ENCODE measurements at places on chromosomes 11 and 22.
A peak's percentile ranks its signal among the peaks of the same experiment; 100 is the strongest.

GRCh38 chr11:62344210-62344609, 7.0 kb downstream of the ASRGL1 start:
- no peak for DNase-seq

DNA sequence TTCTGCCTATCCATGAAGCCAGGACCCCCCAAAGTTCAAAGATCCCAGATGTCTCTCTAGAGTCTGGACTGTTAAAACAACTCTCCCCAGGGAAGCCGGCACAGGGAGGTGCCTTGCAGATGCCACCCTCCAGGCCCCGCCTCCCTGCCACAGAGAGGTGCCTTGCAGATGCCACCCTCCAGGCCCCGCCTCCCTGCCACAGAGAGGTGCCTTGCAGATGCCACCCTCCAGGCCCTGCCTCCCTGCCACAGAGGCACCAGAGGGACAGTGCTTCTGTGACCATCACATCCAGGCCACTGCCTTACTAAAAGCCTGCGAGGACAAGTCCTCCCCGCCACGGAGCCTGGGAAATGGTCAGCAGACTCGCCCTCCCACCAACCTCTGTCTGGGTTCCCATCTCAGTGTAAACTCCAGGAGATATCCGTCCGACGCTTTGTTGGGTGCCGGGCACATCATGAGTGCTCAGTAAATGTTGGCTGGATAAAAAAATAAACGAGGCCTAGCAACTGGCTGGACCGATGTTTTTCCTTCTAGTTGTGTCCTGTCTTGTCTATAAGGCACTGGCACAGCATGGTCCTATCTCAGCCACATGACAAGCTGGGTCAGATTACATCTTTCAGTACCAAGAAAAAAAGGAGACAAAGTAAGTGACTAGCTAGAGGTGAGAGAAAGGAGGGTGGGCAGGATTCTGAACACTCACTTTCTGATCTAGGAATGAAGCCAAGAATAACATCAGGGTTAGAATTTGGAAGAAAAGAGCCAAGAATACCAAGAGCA, 91.2 kb upstream of the CSNK2A3 start:
- DNase-seq, result no peak

GRCh38 chr11:79809487-79809886, 368.7 kb upstream of the TENM4 start:
- peak; percentile 61 for DNase-seq

GRCh38 chr11:125423247-125423849, 72.7 kb downstream of the FEZ1 start:
- no peak for DNase-seq

- no peak for DNase-seq
These were observed 568 bp downstream of the SCUBE1 start for GRCh38 chr22:43342347-43343261.

- DNase-seq, result no peak
These were observed 1718.4 kb downstream of the LRRC4C start for GRCh38 chr11:39741066-39741465.

- no peak for DNase-seq
These were observed 151.7 kb downstream of the SPON1 start for GRCh38 chr11:14114269-14114668.

DNA sequence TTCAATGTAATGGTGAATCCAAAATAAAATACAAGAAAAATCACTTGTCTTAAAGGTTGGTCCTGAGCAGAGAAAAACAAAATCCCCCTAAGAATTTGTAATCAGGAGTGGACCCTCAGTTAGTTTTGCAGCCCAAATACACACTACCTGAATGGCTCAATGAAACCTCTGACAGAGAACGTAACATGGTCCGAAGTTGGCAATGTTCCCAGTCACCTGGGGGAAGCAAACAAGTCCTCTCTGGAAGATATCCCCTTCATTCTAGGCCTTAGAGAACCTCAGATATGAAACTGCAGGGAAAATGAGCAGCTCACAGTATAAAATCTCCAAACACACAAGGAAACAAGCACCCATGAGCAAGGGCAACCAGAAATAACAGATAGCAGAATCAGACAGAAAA, 58.2 kb downstream of the MORC2 start:
- no peak for DNase-seq

DNA sequence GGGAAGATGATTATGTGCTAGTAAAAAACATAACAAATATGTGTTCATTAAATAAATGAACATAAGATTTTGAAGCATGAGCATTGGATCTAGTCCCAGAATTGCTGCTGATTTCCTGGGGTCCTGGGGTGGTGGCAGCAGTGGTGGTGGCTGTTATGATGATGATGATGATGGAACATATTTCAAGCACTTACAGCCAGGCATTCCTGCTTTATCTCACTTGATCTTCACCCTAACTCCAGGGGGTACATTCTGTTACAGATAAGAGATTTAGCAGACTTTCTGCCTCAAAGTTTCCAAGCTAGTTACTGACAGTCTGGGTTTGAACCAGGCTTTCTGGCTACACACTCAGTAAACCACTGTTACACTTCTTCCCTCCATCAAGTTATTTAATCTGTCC, 5.2 kb downstream of the TRAPPC4 start:
- no peak for DNase-seq

GRCh38 chr22:48440176-48440575, 1387.5 kb downstream of the BRD1 start:
- no peak for DNase-seq

GRCh38 chr11:128226106-128226716, 361.1 kb downstream of the ETS1 start:
- DNase-seq, result no peak

GRCh38 chr11:114399490-114400215, 658 bp downstream of the C11orf71 start:
- DNase-seq, result no peak

- DNase-seq, result no peak
These were observed 123.6 kb upstream of the BID start for GRCh38 chr22:17897858-17898257.

- no peak for DNase-seq
These were observed 586.4 kb downstream of the BRD1 start for GRCh38 chr22:49241174-49241851.

DNA sequence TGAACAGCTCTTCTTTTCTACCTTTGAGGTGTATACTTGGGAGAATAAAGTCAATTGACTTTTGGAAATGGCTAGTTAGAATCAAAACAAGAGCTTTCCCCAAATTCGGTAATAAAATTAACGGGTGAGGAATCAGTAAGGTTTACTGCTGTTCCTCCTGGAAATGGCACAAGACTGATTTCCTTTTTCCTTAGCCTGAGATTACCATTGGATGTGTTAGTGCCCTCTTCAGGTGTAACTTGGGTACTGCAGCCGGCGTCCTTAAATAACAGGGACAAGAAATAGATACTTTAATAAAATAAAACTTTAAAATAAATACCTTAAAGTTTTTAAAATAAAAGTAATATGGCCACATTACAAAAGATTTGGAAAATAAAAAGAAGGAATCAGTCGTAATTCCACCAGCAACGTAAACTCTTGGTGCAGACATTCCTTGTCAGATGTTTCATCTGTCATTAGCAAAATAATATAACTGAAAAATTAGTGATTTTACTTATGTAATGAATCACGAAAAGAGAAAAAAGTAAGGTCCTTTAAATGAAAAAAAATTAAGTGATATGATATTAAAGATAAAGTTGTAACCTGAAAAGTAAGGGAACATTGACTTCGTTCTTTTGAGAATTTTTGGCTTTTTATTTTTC, 29.7 kb downstream of the ZFTA start:
- DNase-seq, result peak; percentile 46

GRCh38 chr11:32706985-32707741, 87.3 kb downstream of the CCDC73 start:
- no peak for DNase-seq

DNA sequence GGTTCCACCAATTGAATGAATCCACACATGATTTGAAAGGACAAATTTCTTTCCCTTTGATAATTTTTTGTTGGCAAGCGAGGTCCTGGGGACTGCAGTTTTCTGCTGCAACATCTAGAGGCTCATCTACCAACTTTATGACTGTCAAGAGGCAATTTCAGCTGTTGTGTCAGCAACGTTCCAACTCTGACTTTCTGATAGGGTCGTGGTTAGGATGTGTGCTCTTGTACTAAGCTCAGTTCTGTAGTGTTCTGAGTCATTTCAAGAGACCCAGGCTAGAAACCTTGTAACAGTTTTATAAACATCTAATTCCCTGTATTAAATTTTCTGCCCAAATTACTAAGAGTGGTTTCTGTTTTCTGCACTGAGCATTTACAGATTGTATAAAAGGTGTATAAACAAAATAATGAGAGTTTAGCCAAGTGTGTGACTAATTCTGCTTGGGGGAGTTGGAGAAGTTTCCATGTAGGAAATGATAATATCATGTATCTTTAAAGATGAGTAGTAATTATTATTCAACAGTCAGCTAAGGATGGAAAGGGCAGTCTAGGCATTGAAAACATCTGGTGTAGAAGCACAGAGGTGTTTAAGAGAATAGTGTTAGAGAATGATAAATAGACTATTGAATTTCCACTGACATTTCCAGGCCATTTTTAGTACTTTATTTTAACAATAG, 72.2 kb downstream of the RBMXL2 start:
- DNase-seq, result no peak

- no peak for DNase-seq
These were observed 234.8 kb downstream of the GRIK4 start for GRCh38 chr11:120746376-120746775.

DNA sequence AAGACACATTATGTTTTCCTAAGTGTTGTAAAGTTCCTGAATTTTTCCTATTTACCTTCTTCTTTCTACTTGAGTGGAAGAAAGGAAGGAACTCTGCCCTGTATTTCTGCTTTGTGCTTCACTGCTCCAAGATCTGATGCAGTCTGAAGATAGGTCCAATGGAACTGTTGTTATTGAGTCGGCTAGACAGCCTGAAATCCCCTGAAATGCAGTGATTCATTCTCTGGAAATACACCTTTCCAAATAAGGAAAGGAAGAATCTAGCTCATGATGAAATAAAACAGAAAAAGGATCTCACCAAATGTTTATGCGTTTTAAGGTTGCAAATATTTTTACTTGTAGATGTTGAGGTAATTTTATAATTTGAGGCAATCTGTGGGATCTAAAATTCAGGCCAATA, 322.8 kb downstream of the GUCY1A2 start:
- no peak for DNase-seq

DNA sequence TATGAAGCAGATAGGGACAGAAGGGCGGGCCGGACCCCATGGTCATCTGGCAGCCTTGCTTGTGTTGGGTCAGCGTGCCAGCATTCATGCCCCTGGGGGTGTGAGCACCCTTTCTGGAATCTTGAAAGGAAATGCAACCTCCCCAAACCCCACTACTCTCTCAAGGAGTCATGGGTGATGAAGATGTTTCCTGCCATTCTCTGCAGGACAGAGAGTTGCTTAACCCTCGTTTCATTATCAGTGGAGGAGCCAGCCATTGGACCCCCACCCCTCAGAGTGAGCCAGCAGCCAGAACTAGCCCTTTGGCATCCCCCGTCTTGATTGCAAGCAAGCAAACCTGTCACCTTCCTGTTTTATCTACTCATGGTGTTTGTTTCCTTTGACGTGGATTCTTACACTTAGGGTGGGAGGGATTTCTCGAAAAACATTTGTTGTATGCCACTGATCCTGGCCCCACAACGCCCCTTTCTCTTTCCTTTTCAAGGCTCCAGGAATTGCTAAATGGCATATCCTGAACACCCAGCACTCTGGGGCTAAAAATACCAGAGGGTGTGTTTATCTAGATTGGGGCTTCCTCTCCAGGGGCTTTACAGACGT, 258.3 kb downstream of the ETS1 start:
- DNase-seq, result no peak

DNA sequence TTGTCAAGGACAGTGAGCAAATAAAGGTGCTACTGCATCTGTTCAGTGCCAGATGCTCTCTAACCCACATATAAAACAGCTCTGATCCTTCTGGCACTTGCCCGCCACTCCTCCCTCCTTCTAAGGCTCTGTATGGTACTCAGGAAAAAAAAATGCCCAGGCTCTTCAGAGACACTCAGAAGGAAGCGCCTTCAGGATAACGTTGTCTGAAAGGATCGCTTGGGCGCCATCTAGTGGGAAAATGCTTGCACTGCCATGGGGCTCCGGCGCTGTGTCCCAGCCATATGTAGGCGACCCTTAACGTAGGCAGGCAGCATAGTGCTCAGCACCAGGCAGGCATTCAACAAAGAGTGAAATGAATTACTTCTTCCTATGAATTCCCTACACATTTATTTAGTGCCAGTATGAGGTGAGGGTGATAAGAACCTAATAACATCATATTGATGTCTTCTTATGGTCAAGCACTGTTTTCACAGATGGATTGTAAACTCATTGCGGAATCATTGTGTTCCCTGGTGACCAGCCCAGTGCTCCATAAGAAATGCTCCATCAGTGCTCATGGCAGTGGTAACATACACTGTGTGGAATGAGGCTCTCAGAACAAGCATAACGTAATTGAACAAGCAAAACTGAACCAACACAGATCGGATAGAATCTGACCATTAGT, 39.6 kb downstream of the PAMR1 start:
- DNase-seq, result peak; percentile 84

DNA sequence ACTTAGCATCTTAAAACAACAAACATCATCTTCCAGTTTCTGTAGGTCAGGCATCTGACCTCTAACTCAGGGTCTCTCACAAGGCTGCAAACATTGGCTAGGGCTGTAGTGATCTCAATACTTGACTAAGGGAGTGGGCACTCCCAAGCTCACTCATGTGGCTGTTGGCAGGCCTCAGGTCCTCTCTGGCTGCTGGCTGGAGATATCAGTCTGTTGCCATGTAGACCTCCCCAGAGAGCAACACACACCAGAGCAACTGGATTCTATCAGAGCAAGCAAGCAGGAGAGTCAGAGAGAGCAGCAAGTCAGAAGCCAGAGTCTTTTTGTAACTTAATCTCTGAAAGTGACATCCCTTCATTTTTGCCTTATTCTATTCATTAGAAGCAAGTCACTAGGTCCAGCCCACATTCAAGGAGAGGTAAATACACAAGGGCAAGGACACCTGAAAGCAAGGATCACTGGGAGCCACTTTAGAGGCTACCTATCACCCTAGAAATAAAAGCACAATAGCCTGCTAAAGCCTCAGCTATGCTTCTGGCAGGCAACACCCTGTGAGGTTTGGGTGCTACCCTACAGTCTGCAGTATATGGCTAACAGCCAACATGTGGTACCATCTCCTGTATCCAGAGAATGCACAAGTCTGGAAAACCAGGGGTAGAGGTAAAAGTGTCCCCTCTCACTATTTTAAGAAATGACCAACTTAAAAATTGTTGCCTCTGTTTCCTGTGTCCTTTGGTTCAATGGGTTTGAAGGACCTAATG, 33.5 kb upstream of the CD44 start:
- no peak for DNase-seq

GRCh38 chr11:102653744-102654291, 28.7 kb upstream of the MMP20 start:
- no peak for DNase-seq

- no peak for DNase-seq
These were observed 76.6 kb upstream of the LMO1 start for GRCh38 chr11:8340296-8340695.

- no peak for DNase-seq
These were observed 1.9 kb downstream of the P2RX6 start for GRCh38 chr22:21016644-21017420.
